ENCODE measurements at places on chromosomes 7 and 10. TPM values are rescaled to one million over a fixed set of nuclear protein-coding genes. Genes with fewer than 3 reads are reported as not detected.

The SLC26A3 gene
- total RNA-seq, result 3,814 TPM

The CDK1 gene
- 12.9 TPM for total RNA-seq

The ABCB1 gene
- total RNA-seq, result 259 TPM

The NEBL gene
- total RNA-seq, result 17.9 TPM

The CDHR1 gene
- 127 TPM for total RNA-seq

The C10orf62 gene
- not detected for total RNA-seq

The OR9A2 gene
- total RNA-seq, result not detected

The CDK6 gene
- 35.5 TPM for total RNA-seq

The GIMAP8 gene
- 5.5 TPM for total RNA-seq

The PSD gene
- total RNA-seq, result 4.1 TPM

The SPDYE11 gene
- total RNA-seq, result not detected

The ATOH7 gene
- total RNA-seq, result not detected

The TMEM139 gene
- 54.1 TPM for total RNA-seq

The EIF3B gene
- total RNA-seq, result 105 TPM

The MLXIPL gene
- total RNA-seq, result 23.3 TPM

The ITGA8 gene
- total RNA-seq, result 2.6 TPM

The CYP2C19 gene
- total RNA-seq, result 3.9 TPM
